Activated CD8-positive, alpha-beta T cell treated with anti-CD3 and anti-CD28 coated beads for 36 hours (primary cell): ENCODE measurements at places on chromosomes 16 and 17.

DNA sequence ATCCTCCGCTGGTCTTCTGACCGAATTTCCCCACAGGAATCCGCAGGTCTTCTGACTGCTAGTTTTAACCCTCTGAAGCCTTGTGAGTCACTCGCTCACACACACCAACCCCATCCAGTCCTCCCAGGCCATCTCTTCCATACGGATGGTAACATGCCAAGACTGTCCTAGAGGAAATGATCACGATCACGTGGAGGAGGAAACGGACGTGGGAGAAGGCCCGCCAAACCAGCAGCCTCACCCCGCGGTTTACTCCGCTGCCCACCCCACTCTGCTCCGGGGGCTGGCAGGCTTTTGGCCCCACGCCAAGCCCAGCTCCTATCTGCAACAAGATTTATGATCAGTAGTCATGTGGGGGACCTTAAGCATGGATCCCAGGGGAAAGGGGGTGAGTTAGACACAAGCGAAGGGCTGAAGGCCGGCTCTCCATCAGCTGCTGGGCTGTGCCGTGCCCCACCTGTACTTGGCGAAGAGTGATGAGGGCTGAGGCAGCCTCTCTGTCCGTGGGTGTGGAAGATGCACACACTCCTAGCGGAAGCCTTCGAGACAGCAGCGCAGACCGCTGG, 1.5 kb upstream of the FAAP100 start:
- DNase-seq = peak; percentile 28
- peak overlapping the region; percentile 92 for H3K4me3 ChIP-seq
- H3K27me3 ChIP-seq = no peaks in the 10 kb centered on the region
- peaks cover 38% of the 10 kb centered on the region for H3K4me1 ChIP-seq
- peak overlapping the region; percentile 92 for H3K27ac ChIP-seq

- H3K4me1 ChIP-seq = peaks cover 1% of the 10 kb centered on the region
- H3K4me3 ChIP-seq = no peak overlapping the region
- no peaks in the 10 kb centered on the region for H3K36me3 ChIP-seq
- H3K27me3 ChIP-seq = peaks cover 37% of the 10 kb centered on the region
- DNase-seq = no peak
- H3K27ac ChIP-seq = no peak overlapping the region
Measured at GRCh38 chr16:52545222-52545897, 1.6 kb downstream of the TOX3 start.

- H3K4me3 ChIP-seq = no peak overlapping the region
- H3K36me3 ChIP-seq = peaks cover 35% of the 10 kb centered on the region
- H3K27ac ChIP-seq = no peak overlapping the region
- no peaks in the 10 kb centered on the region for H3K27me3 ChIP-seq
- peaks cover 43% of the 10 kb centered on the region for H3K4me1 ChIP-seq
Measured at GRCh38 chr17:66715745-66716156, 119.2 kb upstream of the CACNG5 start.

DNA sequence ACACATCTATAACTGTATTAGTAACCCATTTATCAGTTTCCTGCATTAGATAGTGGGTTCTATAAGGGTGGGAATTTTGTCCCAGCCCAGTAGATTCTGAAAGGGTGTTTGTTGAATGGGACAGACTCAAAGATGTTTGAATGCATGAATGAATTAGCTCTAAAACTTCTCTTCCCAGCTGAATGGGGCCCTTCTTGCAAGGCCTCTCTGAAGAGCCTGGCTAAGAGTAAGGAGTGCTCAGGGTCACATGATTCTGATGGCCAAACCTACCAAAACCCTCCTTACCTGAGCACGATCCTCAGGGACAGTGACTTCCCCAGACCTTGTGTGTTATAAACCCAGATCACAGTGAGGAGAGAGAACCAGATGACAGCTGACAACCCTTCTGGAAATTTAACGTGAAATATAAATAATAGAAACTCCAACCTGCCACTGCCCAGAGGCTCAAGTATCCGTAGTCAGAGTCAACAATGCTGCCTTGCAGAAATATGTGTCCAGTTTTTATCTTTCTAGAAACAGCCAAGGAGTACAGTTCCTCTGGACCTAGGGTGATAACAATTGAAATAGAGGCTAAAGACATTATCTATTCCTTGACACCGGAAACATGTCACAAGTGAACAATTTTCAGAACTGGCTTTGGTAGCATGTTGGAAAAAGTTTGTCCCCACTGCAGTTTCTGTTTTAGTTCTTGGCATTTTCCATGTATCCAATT, 268.9 kb upstream of the MAF start:
- no peaks in the 10 kb centered on the region for H3K27me3 ChIP-seq
- no peak for DNase-seq
- H3K4me1 ChIP-seq = no peaks in the 10 kb centered on the region
- H3K27ac ChIP-seq = no peak overlapping the region
